Activated CD8-positive, alpha-beta memory T cell treated with anti-CD3 and anti-CD28 coated beads, Interleukin-2, amount 10 ng/mL, durations not matched to agents 7 days and 5 days (primary cell): ENCODE measurements at places on chromosomes 1 and 21.

- DNase-seq = no peak
These were observed 583.1 kb upstream of the RGS18 start for GRCh38 chr1:191575180-191575579.

- peak; percentile 31 for DNase-seq
These were observed 46.7 kb downstream of the PHC2 start for GRCh38 chr1:33384040-33384812.

GRCh38 chr1:227945891-227946623, 1.7 kb downstream of the WNT9A start:
- peak; percentile 37 for DNase-seq

DNA sequence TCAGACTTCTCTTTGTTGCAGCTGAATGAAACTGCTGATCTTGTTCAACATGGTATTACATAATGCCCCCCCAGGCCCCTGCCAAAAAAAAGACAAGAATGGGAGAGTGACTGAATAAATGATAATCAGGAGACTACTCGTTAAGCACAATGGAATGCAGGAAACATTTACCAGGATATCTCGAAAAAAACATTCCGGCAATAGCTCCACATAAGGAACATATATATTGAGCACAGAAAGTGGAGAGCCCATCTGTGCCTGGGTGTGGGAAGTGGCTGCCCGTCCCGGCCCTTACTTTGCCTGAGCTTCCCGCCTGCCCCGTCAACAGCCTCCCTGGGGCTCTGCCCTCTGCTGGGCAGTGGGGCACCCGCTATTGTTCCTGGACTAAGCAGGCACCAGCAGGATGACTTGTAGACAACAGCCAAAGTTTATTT, 13.3 kb downstream of the TRIM11 start:
- no peak for DNase-seq

DNA sequence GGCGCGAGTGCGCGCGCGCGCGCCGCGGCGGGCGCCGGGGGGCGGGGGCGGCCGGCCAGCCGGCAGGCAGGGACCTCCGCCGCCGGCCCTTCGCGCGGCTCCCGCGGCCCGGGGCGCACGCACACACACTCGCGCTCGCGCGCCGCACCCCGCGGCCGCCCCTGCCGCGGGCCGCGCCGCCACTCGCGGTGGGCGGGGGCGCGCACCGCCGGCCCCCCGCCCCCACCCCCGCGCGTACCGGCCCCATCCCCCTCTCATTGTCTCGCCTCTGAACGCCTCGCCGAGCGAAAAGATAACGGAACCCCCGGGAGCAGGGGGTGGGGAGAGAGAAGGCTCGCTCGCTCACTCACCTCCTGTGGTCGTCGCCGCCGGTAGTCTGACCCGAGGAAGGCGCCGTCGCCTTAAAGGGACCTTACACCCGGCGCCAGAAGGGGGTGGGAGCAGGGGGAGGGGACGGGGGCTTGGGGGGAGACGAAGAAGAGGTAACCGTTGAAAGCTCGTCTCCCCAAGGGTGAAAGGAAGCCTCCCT, 428 bp downstream of the POGZ start:
- DNase-seq = peak; percentile 66

GRCh38 chr1:198846556-198846955, 207.7 kb downstream of the PTPRC start:
- DNase-seq = no peak

- DNase-seq = no peak
These were observed 804.6 kb upstream of the ADGRL4 start for GRCh38 chr1:79811173-79811572.

DNA sequence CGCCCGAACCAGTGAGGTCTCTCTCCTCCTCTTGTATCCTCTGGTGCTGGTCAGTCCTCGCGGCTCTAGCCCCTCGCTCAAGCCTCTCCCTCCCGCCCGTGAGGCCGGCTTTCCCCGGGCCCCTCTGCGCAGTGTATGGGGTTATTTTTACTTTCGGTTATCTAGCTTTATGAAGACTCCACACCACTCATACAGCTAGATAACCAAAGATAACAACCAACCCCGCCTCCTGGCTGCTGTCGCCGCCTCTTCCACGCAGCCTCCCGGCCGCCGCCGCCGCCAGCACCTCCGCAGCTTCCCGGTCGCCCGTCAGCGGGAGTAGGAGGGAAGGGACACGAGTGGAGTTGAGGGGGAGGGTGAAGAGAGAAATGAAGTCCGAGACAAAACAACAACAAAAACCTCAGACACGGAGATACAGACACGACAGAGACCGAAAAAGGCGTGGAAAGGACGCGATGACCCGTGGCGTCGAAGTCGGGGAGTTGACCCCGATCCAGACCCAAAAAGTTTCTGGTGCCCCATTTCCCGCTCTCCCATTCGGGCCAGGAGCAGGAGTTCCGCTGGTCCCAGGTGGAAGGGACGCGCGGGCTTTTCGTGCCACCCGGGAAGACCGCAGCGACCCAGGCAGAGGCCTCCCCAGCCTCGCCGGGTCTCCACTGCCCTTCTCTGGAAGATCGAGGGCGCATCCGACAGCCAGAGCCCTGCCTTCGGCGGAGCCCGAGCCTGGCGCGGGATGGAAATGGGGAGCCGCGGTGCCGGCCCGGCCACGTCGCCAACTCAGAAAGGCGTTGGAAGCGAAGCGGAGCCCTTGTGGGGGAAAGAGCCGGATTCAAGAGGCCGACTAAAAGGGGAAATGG, 51.4 kb downstream of the RHBG start:
- DNase-seq = peak; percentile 57

DNA sequence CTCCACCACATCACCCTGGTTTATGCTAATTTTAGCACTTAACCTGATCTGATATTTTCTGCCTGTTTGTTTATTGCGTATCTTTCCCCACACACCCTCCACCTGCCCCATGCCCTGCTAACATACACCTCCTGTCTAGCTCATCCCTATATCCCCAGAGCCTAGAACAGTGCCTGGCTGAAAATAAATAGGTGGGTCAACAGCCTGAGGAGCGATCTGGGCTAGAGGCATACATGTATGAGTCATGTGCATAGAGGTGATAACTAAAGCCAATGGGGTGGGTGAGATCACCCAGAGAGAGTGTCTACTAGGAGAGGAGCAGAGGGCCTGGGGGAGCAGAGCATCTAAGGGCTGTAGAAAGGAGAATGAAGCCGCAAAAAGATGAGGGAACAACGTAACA, 2.7 kb downstream of the HTR1D start:
- no peak for DNase-seq

GRCh38 chr1:234950598-234950997, 178.0 kb downstream of the TOMM20 start:
- no peak for DNase-seq

DNA sequence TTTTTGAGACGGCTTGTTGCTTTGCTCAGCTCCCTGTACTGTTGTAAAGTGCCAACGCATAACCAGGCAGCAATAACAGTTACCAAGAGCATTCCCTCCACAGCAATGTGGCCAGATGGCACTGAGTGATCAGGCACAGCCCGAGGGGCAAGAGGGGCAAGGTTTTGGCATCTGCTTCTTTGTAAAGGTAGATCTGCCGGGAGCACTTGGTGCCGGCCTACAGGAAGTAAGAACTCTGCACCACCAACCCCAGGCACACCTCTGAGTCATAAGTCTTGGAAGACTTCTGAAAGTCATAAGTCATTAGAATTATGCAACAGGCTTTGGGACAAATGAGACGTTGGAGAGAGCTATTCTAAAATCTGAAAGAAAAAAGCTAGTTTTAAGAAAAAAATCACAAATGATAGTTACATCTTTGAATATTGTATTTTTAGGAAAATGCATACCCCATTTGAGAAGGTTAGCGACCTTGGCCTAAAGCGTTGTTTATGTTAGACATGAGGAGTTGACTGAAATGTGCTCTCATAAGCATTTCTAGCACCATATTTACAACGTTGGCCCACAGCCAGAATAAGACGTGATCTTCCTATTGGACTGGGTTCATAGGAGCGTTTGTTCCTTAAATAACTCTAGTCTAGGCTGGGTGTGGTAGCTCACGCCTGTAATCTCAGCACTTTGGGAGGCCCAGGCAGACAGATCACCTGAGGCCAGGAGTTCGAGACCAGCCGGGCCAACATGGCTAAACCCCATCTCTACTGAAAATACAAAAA, 37.7 kb upstream of the MAP10 start:
- DNase-seq = no peak

GRCh38 chr1:25553749-25554429, 10.5 kb downstream of the LDLRAP1 start:
- no peak for DNase-seq

DNA sequence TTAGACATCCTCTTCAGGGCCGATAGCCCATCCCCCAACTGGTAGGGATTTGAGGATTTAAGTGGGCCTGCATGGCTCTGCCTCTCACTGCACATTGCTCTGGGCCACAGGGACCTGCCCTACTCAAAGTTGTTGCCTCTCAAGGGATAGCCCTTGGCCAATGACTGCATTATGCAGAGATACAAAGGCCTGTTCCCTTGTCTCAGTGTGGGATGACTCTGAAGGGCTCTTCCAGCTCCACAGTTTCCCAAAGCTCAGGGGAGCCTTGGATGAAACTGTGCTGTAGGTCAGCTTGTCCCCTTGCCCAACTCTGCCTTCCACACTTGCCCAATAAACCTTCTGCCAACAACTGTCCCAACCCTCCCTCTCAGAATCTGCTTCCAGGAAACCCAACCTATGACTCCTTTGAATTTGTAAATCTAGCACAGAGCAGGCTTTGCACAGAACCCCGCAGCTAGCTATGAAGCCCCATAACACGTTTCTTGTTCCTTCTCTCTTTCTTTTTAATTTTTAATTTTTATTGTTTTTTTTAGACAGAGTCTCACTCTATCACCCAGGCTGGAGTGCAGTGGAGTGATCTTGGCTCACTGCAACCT, 42.5 kb downstream of the SLC9C2 start:
- DNase-seq = no peak

GRCh38 chr1:32215629-32216480, 6.3 kb downstream of the TMEM234 start:
- DNase-seq = peak; percentile 71

GRCh38 chr1:20429296-20429695, 56.7 kb downstream of the CAMK2N1 start:
- DNase-seq = no peak

GRCh38 chr1:191206513-191207207, 729.0 kb upstream of the BRINP3 start:
- no peak for DNase-seq

GRCh38 chr1:32644426-32644825, 5.9 kb downstream of the ZBTB8OS start:
- DNase-seq = no peak

DNA sequence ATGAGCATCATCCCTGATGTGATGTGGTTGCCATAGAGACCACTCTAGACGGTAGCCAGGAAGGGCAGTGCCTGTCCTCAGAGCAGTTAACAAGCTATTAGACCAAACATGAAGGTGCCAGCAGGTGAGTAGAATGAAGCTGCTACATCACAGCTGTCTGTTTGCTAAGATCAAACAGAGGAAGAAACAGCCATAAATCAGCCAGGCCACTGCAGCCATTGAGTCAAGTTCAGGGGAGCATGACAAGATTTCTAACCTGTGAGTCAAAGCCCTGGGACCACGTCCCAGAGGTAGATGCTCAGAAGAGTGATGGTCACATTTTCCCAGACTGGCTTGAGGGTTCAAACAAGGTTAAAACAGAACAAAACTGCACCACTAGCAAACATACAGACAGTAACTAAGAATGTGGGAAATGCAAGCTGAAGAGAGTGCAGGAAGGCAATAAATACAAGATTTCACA, 450.6 kb upstream of the DAB1 start:
- no peak for DNase-seq

- DNase-seq = peak; percentile 82
These were observed 13.9 kb upstream of the CAMK1G start for GRCh38 chr1:209569455-209570207.

- DNase-seq = no peak
These were observed 16.5 kb downstream of the BACH1 start for GRCh38 chr21:29315131-29315749.

GRCh38 chr1:219555031-219555692, 57.7 kb downstream of the ZC3H11B start:
- DNase-seq = no peak

- DNase-seq = peak; percentile 53
These were observed at the start of gene SLC37A1 for GRCh38 chr21:42513151-42513984. TSS of gene SLC37A1 (plus strand) at chr21:42513852. CDS start at chr21:42518455, 4,603 bp downstream.

- no peak for DNase-seq
These were observed 5.2 kb upstream of the CTH start for GRCh38 chr1:70405780-70406416.

DNA sequence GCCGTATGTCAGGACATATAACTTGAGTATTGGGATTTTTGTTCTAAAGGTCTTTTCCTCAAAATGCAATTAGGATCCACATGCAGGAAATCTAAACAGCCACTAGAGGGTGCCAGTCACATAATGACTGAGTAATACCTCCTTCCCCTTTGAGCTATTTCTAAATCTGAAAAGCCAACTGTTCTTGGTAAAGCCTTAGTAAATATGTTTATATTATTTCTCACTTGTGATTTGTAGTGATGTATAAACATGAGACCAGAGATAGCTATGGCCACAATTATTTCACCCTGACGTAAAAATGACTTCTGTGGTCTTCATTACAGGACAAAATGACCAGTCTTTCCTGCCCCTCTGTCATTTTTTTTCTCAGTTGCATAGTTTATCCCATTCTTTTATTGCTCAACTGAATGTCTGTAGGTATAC, 41.0 kb upstream of the DR1 start:
- DNase-seq = peak; percentile 56

DNA sequence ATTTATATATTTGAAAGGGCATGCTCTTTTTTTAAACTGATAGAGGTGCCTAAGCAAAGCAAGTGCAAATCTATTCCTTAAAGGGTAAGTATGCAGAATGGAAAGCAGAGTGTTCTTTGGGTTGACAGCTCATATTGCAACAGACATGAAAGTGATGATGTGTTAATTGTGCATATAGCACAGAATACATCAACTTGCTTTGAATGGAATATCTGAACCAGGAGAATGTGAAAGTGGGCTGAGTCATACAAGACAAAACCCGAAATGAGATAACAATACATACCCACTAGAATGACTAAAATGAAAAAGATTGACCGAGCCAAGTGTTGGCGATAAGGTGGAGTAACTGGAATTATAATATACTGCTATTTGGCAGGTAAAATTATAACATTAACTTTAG, 4.3 kb downstream of the CR1 start:
- no peak for DNase-seq

GRCh38 chr1:226489718-226490425, 58.7 kb upstream of the STUM start:
- no peak for DNase-seq

DNA sequence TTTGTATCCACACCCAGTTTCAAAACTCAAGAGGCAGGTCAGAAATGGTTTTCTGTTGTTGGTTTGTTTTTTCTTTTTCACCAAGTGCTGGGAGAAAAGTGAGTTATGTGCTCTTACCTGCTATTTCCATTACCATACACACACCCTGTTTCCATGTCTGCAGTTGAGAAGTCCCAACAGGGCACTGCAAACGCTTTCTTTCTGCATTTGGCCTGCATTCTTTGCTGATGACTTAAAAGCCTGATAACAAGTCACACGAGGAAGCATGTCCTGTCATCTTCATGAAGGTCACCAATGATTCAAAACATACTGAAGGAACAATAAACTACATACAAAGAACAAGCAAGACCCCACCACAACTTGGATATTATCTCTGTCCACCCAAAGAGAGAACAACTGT, 24.8 kb upstream of the KCNE1 start:
- no peak for DNase-seq

- no peak for DNase-seq
These were observed 244.1 kb upstream of the IRF2BP2 start for GRCh38 chr1:234853906-234854644.
